Lung microvascular endothelial cell (primary cell): ENCODE measurements at places on chromosomes 2 and 18.

- DNase-seq, result peak; percentile 15
Observed at GRCh38 chr2:179467111-179467510, 202.5 kb upstream of the SESTD1 start.

GRCh38 chr2:159396799-159397198 lies 110.3 kb upstream of the WDSUB1 start:
- no peak for DNase-seq

DNA sequence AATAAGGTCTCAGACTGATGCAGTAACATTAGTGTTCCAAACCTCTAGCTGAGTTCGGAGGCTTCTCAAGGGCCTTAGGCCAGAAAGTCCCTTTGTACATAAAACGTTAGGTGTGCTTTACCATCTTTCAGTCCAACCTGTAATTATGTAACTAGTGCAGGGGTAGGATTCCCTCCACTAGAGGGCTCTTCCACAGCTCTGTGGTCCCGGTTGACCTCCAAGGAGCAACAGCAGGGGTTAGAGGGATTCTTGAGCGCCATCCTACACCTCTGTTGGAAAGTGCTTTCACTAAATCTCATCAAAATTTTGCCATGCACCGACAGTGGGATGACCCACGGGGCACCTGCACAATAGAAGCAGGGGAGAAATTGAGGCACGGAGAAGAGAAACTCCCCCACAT lies 155.8 kb upstream of the LRP1B start:
- peak; percentile 0 for DNase-seq

- DNase-seq, result no peak
Observed at GRCh38 chr2:209536363-209536762, 112.5 kb downstream of the MAP2 start.

- no peak for DNase-seq
Observed at GRCh38 chr18:4276953-4277585, 178.0 kb downstream of the DLGAP1 start.
